Motor neuron (in vitro differentiated cells): ENCODE measurements at places on chromosomes 4 and X.

GRCh38 chrX:74349387-74349786 lies 45.4 kb downstream of the ZCCHC13 start:
- ATAC-seq: peak; percentile 60

GRCh38 chrX:69021141-69021960 lies 143.9 kb downstream of the PJA1 start:
- ATAC-seq: no peak

DNA sequence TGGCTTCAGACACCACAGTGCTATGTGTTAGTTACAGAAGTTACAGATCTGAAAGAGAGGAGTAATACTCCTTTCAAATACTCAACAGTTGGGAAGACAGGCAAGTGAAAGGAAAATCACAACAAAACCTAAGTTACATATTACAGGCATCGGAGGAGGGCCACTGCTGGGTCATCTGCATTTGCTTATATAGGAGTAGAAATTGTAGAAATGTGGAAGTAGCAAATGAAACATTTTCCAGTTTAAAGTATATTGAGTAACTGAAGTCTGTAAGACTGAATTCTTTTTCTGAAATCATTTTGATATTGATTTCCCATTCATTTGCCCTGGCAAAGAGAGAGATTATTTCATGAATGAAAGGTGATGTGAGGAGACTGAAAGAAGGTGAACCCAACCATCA lies 201.7 kb downstream of the SPRY1 start:
- ATAC-seq: no peak

DNA sequence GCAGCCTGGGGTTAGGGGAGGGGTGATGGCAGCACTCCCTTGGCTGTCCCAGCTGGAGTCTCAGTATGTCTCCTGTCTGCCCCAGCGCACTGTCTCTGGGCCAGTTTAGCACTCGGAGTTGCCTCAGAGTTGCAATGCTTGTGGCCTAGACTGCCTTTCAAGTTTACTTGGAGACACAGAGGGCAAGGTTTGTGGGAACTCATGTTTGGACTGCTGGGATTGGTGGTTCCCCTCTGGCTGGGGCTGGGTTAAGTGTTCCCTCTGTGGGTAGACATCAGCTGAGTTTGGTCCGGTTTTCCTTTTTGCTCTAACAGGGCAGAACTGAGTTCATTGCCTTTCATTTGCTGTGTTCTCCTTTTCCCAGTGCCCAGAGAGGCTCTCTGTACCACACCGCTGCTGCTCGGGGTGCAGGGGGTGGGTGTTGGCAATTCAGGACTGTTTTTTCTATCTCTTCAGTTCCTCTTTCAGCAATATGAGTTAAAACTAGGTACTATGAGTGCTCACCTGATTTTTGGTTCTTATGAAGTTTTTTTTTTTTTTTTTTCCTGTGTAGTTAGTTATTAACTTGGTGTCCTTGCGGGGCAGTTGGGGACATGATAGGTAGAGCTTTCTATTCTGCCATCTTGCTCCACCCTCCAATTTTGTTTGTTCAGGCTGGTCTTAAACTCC lies 17.2 kb downstream of the RAB33B start:
- no peak for ATAC-seq

GRCh38 chr4:152478461-152479237 lies 57.2 kb downstream of the FBXW7 start:
- no peak for ATAC-seq

GRCh38 chr4:152996111-152996571 lies 60.0 kb downstream of the FHDC1 start:
- ATAC-seq: peak; percentile 11

DNA sequence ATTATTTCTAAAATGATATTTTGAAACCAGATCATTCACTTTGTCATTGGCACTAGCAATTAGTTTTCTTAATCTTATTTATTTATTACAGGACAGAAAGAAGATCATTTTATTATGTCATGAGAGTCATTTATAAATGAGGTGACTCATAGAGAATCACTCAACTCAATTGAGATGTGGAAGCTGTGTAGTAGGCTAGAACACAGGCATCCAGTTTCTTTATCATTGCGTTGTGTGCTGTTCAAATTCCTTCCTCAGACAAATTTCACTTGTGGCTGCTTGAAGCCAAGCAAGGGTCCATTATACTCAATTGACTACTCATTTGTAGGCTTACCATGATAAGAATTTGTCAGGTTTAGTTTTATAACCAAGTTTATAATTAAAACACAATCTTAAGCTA lies 87.6 kb downstream of the MRPL1 start:
- no peak for ATAC-seq

DNA sequence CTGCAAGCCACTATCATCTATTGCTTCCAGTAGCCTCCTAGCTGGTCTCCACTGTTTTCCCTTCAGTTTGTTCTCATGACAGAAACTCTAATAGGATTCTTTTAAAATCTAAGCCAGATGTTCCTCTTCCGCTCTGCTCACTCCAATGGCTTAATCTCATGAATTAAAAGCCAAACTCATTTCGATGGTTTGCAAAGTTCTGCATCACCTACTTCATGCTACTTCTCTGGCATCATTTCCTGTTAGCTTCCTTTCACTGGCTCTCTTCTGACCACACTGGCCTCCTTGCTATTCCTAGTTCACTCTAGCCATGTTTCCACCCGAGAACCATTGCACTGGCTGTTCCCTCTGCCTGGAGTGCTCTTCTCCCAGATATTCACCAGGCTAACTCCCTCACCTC lies 102.0 kb upstream of the LSM6 start:
- ATAC-seq: no peak

DNA sequence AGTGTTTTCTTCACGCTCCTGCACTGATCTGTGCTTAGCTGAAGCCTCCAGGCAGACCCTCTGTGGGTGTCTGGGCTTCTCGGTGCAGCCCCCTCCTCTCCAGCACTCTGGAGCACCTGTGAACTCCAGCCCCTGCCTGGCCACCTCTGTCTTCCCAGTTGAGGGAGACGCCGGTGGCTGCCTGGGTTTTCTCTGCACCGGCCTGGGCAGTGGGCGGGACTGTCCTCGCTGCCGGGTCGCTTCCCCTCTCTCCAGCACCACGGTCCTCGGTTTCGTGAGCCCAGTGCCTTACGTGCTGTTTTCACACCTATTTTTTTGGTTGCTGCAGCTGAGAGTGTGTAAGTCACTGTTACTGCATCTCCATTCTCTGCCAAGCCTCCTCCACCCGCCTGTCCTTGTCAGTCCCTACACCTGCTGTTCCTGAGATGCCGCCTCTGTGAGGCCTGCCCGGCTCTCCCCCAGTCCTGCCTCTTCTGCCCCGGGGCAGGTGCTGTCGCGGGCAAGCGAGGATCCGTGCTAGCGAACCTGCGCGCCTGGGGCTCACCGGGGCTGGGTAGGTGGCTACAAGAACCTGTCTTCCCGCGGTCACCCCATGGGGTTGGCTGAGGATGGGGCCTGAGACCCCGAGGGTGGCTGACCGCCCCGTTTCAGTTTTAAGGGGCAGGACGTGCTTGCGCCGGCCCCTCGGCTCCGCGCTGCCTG lies 2.4 kb upstream of the FGFRL1 start:
- peak; percentile 39 for ATAC-seq

GRCh38 chrX:154375156-154375504 lies 696 bp upstream of the FLNA start:
- no peak for ATAC-seq

DNA sequence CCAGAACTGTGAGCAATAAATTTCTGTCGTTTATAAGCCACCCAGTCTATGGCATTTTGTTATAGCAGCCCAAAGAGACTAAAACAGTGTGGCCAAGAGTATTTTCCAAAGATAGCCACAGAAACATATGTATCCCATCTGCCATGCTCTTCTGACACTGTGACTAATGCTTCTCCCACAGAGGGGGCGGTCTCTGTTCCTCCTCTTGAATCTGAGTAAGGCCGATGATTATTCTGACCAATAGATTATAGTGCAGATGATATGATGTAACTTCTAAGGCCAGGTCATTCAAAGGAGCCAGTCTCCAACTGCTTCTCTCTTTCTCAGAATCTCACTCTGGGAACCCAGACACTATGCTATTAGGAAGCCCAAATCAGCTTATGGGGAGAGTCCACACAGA lies 570.7 kb downstream of the BCOR start:
- ATAC-seq: peak; percentile 88

- ATAC-seq: no peak
These were observed 914.5 kb downstream of the NLGN4X start for GRCh38 chrX:5314148-5314547.

- ATAC-seq: no peak
These were observed 14.7 kb upstream of the ATP8A1 start for GRCh38 chr4:42671431-42672194.

DNA sequence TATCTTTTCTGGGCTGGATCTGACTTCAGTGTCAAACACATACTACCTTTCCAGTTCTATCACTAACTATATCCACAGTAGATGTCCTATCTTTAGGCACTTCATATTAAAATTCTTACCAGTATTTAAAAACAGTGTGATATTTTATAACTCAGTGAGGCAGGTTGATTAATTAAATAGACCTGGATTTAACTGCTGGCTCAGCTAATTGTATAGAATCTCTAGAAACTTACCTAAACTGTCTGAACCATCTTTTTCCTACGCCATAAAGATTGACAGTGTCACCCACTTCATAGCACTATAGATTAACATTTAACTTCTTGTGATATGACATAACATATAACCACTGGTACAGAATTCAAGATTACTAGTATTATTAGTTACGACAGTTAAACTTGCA lies 935.3 kb downstream of the FAT4 start:
- ATAC-seq: no peak

- no peak for ATAC-seq
These were observed 51.1 kb downstream of the SEC24D start for GRCh38 chr4:118784776-118785175.

- no peak for ATAC-seq
These were observed 51.1 kb upstream of the UGT8 start for GRCh38 chr4:114547340-114548134.

DNA sequence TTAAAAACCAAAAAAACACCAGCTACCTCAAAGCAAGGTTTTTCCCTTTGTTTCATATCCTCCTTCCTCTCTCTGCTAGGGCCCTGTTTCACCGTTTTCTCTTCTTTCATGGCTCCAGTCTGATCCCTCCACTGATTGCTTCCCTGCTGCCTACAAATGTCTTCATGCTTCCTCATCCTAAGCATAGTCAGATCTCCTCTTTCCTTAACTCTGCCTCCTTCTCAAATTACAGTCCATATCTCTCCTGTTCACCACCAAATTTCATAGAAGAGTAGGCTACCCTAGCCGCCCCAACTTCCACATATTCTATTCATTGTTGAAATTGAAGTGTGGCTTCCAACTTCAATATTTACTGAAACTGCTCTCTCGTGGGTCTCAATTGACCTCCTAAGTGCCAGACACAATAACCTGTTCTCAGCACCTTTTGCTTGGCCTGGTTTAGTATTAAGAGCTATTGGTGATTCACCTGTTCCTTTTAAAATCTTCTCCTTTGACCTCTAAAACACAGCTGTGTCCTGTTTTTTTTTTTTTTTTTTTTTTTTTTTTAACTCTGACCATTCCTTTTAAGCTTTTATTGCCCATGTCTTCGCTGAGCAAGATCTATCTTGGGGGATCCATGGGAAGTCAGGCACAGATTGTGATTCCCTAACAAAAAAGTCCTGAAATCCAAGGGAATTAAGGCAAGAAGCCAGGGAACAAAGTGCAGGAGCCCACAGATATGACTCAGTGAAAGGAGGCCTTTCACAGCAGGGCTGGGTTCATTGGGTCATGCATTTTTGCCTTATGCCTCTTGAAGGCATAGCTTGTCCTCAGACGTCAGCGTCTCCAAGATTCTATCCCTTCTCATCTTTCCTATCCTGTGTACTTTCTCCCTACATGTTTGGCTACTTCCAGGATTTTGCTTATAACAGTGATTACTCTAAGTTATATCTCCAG lies 85.4 kb downstream of the RPS3A start:
- no peak for ATAC-seq

- ATAC-seq: no peak
These were observed 190.1 kb upstream of the GPRIN3 start for GRCh38 chr4:89497517-89498308.

- no peak for ATAC-seq
These were observed 57.9 kb upstream of the HPF1 start for GRCh38 chr4:169815606-169816005.

- ATAC-seq: no peak
These were observed 392.3 kb downstream of the CENPC start for GRCh38 chr4:67152976-67153375.

GRCh38 chr4:6502747-6503465 lies 30.5 kb upstream of the PPP2R2C start:
- ATAC-seq: no peak

DNA sequence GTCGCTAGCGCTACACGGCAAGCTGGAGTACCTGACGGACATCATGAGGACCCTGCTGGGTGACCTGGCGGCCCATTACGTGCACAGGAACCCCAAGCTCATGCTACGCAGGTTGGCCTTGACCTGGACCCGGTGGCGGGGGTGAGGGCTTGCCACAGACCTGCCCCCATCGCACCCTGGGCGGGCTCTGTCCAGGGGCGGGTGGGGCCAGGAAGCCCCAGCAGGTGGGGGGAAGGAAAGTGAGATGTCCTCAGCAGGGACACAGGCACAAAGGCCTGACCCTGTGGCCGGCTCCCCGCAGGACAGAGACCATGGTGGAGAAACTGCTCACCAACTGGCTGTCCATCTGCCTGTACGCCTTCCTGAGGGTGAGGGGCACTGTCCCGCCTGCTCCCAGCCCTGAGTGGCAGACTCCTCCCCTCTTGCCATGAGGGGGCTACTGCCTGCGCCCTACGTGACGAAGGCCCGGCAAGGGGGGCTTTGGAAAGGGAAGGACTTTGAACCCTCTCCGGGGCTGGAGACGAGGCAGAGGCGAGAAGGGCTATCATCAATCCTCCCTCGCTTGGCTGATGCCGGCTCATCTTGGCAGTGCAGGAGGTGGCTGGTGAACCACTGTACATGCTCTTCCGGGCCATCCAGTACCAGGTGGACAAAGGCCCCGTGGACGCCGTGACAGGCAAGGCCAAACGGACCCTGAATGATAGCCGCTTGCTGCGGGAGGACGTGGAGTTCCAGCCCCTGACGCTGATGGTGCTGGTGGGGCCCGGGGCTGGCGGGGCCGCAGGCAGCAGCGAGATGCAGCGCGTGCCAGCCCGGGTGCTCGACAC lies 5.3 kb upstream of the SRPK3 start:
- ATAC-seq: no peak

DNA sequence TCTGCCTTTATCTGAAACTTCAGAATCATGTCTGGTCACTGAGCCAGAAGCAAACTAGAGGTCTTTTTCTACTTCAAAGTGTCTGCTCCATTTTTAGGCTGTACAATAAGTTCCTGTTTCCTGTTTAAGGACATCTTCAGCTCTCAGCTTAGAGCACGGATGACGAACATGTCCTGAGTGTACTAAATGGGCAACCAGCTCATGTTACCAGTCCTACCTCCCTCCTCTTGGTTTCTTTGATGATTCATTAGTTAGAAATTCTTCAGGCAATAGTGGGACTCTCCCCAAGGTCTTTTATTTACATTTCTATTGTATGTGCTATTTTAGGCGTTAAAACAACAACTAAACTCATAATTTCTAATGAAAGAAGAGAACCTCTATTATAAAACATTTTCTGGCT lies 58.0 kb downstream of the ENPEP start:
- ATAC-seq: peak; percentile 100

DNA sequence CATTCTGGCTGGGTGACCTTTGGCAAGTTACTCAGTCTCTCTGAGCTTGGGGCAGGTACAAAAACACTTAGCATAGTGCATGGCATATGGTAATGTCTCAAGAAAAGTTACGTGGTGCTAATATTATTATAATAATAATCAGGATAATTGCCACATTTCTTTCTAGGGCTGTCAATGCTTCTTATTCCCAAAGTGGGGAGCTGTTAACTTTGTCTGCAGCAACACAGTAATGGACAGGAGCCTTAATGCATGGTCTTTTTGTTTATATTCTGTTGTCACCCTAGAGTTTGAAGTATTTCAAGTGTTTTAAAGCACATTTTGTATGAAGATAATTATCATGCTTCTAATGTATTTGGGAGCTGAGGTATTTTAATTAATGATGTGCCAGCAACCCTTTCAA lies 121.8 kb downstream of the FHIP1A start:
- ATAC-seq: peak; percentile 46
